ENCODE measurements at places on chromosomes 12 and 14.
A peak's percentile ranks its signal among the peaks of the same experiment; 100 is the strongest.

GRCh38 chr12:111063295-111064026, 143.1 kb upstream of the MYL2 start:
- no peak for DNase-seq

DNA sequence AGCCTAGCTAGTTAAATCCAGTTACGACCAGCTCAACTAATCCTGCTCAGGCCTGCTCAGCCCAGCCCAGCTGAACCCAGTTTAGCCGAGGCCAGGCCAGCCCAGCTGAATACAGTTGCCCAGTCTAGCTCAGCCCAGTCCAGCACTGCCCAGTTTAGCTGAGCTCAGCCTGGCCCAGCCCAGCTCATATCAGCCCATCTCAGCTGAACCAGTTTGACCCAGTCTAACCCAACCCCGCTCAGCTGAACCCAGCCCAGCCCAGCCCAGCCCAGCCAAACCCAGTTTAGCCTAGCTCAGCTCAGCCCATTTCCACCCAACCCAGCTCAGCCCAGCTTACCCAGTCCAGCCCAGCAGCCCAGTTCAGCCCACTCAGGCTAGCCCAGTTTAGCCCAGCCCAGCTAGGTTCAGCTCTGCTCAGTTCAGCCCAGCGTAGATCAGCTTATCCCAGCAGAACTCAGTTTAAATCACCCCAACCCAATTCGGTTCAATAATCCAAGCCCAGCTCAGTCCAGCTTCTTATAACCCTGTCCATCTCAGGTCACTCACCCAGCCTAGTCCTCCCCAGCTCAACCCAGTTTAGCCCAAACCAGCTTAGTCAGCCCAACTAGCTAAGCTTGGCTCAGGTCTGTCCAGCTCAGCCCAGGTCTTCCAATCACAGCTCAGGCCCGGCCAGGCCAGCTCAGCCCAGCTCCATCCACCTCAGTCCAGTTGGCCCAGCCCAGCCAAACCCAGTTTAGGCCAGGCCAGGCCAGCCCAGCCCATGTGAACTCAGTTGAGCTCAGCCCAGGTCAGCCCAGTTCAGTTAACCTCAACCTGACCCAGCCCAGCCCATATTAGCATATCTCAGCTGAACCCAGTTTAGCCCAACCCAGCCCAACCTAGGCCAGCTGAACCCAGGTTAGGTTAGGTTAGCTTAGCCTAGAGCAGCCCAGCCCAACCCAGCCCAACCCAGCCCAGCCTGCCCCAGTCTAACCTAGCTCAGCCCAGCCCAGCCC, 76.7 kb downstream of the TMEM121 start:
- DNase-seq, result no peak

DNA sequence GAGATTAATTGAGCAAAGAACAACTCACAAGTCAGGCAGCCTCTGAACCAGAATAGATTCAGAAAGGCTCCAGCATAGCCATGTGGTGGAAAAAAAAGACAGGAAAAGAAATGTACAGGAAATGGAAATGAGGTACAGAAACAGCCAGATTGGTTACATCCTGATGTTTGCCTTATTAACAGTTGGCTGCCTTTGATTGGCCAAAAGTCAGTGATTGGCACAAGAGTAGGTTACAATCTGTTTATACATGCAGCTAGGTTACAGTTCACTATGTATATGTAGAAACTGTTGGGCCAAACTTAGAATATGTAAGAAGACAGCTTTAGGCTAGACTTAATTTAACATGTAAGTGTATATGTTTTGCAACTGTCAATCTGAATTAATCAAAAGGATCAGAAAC, 118.9 kb downstream of the UNC79 start:
- peak; percentile 2 for DNase-seq

- no peak for DNase-seq
Observed at GRCh38 chr14:38233218-38233617, 22.7 kb downstream of the CLEC14A start.

GRCh38 chr14:35385042-35385839, 19.3 kb downstream of the NFKBIA start:
- DNase-seq, result no peak

DNA sequence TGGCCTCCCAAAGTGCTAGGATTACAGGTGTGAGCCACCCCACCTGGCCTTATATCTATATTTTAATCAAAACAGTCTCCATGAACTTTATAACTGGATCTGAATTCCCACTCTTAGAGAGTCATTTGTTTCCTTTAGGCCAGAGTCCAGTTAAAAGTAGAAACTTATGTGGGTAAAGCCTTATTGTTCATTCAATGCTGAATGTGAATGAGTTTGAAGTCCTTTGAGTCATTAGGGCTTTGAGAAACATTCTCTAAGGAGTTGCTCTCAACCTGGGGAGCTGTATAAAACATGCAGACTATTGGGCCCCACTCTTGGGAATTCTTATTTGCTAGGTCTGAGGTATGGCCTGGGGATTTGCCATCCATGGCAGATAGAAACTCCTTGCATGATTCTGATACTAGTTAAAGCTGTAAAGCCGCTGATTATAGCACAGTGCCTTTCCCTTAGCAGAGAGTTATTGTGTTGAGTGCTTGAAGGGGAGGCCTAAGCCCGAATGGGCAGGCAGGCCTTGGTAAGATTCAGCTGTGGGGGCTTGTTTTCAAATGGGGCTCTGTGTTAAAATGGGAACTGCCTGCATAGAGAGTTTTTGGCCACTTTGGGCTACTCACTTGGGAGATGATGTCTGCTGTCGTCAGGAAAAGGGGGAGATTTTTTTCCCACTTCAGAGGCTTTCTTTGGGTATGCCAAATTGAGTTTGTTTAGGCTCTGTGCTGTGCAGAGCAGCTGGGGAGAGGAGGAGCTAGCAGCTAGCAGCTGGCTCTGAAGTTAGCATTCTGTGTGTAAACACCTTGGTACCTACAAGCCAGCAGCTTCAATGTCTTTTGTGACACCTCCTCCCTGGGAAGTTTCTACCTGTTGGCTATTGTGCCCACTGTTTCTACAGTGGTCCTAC, 117.5 kb downstream of the DACT1 start:
- no peak for DNase-seq

DNA sequence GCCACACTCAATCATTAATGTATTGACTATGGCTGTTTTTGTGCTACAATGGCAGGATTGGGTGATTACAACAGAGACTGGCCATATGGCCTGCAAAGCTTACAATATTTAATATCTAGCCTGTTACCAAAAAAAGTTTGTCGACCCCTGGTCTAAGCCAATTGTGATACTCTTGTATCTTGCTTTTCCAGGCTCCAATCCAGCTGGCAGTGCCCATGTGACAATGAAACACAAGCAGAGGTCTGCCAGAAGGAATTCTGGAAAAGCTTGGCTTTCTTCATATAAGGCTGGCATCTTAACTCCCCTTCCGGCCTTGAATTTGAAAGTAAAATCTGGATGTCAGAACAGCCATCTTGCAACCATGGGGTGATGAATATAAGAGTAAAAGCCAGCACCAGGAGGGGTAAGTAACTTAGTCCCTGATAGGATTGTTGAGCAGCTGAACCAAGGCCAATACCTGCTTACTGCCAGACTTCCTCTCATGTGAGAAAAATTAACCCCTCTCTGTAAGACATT, 458.7 kb downstream of the TMTC2 start:
- DNase-seq, result no peak

- no peak for DNase-seq
Observed at GRCh38 chr14:93965287-93965821, 11.0 kb downstream of the ASB2 start.

DNA sequence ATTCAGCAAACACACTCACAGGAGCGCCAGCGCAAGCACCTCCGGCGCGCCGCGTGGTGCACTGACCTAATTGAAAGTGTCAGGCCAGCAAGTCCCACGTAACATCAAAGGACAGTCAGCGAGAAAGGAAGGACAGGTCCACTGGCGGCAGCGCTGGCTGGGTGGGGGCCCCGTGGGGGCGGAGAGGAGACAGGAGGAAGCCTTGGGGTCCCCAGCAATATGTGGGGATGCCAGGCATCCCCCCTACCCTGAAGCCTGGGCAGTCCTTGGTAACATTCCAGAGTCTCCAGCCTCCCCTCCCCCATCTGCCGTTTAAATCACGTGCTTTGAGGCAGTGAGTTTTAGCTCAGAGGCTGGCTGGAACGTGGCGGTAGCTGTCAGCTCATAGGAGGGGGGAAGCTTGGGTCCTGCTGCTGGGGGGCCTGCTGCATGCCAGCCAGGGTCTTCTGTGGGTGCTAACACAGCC, 159.2 kb downstream of the CALM1 start:
- DNase-seq, result peak; percentile 27

DNA sequence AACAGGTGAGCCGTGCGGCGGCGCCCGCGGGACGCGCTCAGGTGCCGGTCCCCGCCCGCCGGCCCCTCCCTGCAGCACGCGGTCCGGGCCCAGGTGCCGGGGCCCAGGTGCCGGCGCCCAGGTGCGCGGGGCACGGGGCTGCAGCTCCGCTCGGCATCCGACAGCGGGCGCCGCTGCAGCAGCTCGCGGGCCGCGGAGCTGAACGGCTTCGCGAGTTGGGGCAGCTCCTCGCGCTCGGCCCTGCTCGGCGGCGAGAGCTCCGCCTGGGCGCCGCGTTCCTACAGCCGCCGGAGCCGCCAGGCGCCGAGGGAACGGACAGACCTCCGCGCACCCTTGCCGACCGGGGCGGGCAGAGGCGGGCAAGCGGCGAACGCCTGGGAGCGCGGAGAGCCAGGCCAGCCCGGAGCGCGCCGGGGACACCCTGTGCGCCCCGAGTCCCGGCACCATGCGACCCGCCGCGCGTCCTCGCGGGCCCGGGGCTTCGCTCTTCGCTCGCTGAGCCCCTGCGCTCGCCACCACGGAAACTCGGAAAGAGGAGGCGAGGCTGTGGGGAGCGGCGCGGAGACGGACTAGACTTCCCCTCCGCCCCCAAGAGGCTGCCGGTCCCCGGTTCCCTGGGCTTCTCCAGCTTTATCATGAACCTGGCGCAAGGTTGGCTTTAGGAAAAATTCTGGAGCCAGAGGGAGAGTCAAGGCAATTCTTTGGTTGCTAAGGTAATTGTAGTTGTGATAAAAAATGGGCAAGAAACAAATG, at the start of gene RGS6:
RGS6 (plus strand) TSS at position 201 of the 753 bp plus-strand sequence.
- peak; percentile 30 for DNase-seq

- peak; percentile 56 for DNase-seq
Observed at GRCh38 chr12:122368361-122369073, 54.0 kb downstream of the CLIP1 start.

- DNase-seq, result no peak
Observed at GRCh38 chr12:24565300-24565699, 383.6 kb downstream of the BCAT1 start.

- DNase-seq, result no peak
Observed at GRCh38 chr14:93675651-93676050, 112.6 kb downstream of the PRIMA1 start.

DNA sequence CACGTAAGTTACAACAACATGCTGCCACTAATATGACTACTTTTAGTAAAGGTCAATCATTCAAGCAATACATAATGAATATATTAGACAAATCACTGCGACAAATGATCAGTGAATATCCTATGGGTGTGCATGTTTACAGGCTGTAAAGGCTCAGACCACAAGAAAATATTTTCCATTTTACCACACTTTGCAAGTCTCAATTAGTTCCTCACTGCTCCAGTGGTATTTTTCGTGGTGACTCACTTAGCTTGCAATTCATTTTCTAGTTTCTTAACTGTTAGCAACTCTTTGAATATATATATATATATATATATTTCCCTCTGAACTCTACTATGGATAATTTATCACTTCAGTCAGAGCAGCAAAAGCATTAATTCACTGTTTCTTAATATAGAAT, 96.9 kb downstream of the EML5 start:
- no peak for DNase-seq

DNA sequence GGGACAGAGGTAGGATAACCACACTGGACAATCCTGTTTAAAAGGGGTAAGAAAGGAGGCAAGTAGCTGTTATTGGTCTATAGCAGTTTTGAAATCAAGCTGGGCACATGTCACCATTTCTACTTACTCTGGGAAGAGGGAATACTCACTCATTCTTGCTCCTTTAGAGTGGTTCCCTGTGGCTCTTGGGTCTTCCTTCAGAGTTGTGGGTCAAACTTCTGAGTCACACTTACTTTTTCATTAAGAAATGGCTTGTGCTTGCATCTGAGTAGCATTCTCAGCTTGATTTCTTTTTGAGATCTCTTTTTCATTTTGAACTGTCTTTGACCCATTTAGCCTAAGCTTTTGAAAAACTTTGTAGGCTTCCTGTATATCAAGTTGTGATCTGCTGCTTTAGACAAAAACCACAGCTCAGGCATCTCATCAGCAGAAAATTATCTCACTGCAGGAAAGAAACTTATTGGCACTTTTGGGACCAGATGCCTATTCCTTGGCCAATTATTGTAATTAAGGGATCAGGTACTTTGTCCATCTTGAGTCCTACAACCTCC, 122.2 kb downstream of the AEBP2 start:
- no peak for DNase-seq

- DNase-seq, result no peak
Observed at GRCh38 chr12:114479831-114480230, 73.9 kb upstream of the TBX5 start.

- no peak for DNase-seq
Observed at GRCh38 chr12:32255588-32255987, 143.8 kb upstream of the FGD4 start.

DNA sequence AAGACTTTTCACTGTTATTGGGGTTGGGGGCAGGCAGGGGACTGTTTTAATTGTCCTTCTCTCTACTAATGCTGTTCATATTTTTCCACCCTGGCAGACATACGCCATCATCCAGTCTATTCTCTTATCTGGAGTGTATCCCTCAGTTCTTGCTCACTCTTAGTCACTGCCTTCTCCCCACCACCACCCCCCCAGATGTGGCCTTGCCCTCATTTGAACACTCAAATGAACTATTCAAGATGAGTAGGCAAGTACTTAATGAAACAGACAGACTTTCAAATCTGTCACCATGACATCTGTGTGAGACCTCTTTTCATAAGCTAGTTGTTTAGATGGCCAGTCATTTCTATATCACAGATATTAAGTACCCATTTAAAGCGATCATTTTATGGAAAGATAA, 10.1 kb downstream of the NUDT4 start:
- no peak for DNase-seq

DNA sequence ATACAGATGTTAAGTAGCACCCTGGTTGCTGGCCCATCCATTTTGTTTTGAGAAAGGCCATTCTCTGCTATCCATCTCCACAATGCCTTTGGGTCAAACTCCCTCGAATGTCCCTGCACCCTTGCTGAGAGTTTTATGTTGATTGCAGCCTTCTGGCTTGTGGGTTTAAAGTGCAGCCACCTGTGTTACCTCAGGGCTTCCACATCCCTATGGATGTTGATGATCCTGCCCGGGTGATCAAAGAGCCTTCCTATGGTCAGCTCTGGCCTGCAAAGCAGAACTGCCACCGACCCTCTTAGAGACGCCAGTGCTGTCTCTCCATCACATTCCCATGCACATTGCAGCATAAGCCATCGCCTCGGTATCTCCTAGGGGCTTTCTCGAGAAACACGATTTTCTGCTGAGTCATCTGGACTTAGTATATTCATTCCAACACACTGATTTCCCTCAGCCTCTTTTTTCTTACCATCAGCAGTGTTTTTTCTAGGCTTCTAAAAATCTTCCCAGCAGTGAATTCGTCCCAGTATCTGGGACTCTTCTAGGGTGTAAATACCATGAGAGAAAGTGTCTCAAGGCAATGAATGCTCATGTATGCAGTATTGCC, 585.7 kb upstream of the TMEM132C start:
- DNase-seq, result no peak

- DNase-seq, result no peak
Observed at GRCh38 chr12:79186506-79186905, 321.9 kb downstream of the SYT1 start.
